Kidney (tissue), 22 donors: ENCODE measurements at places on chromosomes 3 and 15. TPM values are rescaled to one million over a fixed set of nuclear protein-coding genes. Genes with fewer than 3 reads are reported as not detected.
A peak's percentile ranks its signal among the peaks of the same experiment; 100 is the strongest.

COLQ gene
- 4.3 TPM for total RNA-seq

DNA sequence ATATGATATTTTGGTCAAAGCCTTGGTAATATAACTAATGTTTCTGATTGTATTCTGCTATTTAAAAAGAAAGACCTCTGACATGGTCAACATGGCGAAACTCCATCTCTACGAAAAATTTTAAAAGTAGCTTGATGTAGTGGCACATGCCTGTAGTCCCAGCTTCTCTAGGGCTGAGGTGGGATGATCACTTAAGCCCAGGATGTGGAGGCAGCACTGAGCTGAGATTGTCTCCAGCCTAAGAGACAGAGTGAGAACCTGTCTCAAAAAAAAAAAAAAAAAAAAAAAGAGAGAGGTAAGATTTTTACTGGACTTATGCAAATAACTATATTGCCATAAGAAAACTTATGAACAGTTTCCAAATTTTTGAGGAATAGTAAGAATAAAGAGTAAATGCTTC is 30.5 kb upstream of the SLC27A2 start:
- no peaks in the 10 kb centered on the region for H3K36me3 ChIP-seq
- H3K27me3 ChIP-seq, result no peaks in the 10 kb centered on the region

- no peaks in the 10 kb centered on the region for H3K27me3 ChIP-seq
- peak; percentile 41 for DNase-seq
- H3K27ac ChIP-seq, result peak overlapping the region; percentile 67
- H3K4me1 ChIP-seq, result peaks cover 28% of the 10 kb centered on the region
- no peak overlapping the region for H3K4me3 ChIP-seq
These were observed 17.6 kb upstream of the CYP11A1 start for GRCh38 chr15:74384881-74385643.

FGF12 gene
- total RNA-seq, result 1.8 TPM

- H3K4me3 ChIP-seq, result no peak overlapping the region
- no peaks in the 10 kb centered on the region for H3K36me3 ChIP-seq
- H3K4me1 ChIP-seq, result no peaks in the 10 kb centered on the region
- no peak for DNase-seq
These were observed 14.9 kb downstream of the MUC4 start for GRCh38 chr3:195796795-195797194.

PLA1A gene
- total RNA-seq, result 6.7 TPM

DNA sequence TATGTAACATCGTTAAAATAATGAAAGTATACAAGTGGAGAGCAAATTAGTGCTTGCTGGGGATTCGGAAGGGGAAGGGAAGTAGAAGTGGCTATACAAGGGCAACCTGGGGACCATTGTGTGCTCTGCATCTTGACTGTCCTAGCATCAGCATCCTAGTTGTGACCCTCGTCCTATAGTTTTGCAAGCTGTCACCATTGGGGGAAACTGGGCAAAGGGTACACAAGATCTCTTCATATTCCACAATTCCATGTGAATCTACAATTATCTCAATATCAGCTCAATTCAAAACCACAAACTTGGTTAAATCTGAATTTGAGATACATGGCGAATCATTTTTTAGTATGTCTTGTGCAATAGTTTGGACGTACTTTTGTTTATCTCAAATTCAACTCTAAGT is 30.9 kb downstream of the WNT7A start:
- H3K4me1 ChIP-seq, result no peaks in the 10 kb centered on the region
- H3K27me3 ChIP-seq, result no peaks in the 10 kb centered on the region
- H3K4me3 ChIP-seq, result no peak overlapping the region
- no peak overlapping the region for H3K27ac ChIP-seq
